ENCODE measurements at places on chromosomes 16 and 17.
A peak's percentile ranks its signal among the peaks of the same experiment; 100 is the strongest.

- DNase-seq: no peak
Observed at GRCh38 chr17:30568117-30568430, 90.9 kb downstream of the GOSR1 start.

DNA sequence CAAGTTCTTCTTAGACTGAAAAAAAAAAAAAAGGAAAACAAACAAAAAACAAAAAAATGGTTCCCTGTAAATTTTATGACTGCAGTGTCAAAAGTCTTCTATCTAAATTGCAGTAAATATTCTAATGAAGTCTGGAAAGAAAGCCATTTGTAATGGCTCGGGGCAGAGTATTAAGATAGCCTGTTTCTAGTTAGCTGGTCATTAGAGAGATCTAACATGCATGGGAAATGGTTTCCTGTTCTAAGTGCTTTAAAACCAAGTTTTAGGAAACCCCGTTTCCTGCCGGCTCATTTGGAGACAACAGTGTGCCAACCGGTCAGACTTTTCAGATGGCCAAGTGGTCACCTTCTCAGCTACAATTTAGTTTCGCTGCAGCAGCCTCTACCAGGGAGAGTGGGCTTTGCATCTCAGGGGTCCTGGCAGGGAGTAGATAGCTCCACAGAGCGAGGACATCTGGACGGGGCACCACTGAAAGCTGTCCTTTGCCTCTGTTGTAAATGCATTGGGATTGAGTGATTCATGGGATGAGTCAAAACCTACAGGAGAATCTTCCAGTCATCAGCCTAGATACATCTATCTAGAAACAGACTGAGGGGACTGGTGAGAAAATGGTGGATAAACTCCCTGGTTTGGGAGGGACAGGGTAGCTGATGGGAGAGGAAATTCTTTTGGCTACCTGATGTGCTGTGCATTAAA, 473.2 kb upstream of the SALL1 start:
- no peak for DNase-seq

GRCh38 chr16:50067290-50067853, 1.6 kb downstream of the HEATR3 start:
- peak; percentile 46 for DNase-seq

DNA sequence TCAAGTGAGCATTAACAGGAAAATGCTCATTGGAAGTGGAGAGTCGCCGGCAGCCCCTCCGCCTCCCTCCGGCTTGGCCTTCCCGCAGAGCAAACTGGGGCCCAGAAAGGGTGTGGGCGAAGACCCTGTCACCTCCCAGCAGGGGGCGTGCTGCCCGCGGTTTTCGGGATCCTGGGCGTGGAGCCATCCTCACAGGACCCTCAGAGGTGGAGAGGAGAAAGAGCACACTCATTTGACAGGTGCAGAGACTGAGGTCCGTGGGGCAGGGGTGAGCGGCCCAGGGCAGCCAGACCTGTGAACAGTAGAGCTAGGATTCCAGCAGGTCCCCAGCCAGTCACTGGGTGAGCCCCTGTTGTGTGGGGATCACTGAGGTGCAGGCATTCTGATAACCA, 1002.9 kb downstream of the KCNJ18 start:
- no peak for DNase-seq

DNA sequence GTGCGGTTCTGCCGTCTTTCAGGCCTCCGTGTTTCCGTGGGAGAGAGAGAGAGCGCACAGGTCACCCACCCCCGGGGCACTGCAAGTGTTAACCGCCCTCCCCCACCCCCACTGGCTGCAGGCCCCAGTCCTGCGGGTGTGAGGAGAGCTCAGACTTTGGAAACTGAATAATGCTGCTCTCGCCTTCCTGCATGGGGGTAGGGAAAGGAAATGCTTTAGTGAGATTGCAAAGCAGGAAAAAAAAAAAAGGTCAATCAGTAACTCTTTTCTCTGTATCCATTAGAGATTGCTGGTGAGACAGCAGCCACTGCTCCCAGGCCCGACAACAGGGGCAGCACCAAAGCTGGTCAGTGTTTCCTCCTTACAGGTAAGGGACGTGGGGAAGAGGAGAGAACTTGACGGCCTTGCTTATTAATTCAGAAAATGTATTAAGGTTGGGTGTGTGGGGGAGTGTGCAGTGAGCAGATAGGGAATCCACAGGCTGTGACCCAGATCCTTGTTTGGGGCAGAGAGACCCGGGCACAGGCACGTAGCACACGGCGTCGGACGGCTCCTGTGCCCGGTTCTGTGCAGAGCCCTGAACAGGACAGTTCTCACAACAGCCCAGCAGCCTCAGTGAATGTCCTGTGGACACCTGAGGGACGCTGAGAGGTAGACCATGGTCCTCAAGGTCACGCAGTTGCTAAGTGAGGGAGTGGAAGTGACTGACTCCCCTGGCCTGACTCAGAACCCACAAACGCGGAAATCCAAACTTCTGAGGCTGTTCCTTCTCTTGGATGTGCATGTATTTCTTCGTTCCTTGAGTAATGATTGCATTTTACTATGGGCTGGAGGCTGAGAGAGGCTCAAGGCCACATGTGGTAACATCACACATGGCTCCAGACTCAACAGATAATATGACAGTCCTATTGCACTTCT, 156.5 kb downstream of the FOXL1 start:
- no peak for DNase-seq

GRCh38 chr17:39599665-39600231, 8.0 kb downstream of the NEUROD2 start:
- DNase-seq: no peak

GRCh38 chr16:27514806-27515205, 34.9 kb downstream of the GTF3C1 start:
- no peak for DNase-seq

DNA sequence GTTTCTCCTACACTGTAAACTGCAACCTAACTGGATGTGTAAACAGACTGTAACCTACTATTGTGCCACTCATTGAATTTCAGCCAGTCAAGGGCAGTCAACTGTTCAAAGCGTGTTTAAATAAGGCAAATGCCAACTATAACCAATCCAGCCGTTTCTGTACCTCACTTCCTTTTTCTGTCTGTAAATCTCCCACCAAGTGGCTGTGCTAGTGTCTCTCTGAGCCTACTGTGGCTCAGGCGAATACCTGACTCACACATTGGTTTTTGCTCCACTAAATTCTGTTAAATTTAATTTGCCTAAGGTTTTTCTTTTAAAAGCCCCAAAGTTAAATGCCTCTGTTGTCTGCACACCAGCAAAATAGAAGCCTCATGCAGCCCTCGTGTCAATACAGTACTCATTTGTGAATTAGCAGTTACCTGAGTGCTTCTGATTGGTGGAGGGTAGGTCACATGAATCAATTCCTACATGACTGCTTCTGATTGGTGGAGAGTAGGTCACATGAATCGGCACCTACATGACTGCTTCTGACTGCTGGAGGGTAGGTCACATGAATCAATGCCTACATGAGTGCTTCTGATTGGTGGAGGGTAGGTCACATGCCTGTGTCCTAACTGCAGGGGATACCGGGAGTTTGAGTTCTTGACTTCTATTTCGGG, 31.1 kb upstream of the CCR7 start:
- DNase-seq: no peak

GRCh38 chr16:81624760-81625543, 154.1 kb upstream of the PLCG2 start:
- no peak for DNase-seq

GRCh38 chr16:12142157-12142556, 165.6 kb downstream of the SNX29 start:
- no peak for DNase-seq

DNA sequence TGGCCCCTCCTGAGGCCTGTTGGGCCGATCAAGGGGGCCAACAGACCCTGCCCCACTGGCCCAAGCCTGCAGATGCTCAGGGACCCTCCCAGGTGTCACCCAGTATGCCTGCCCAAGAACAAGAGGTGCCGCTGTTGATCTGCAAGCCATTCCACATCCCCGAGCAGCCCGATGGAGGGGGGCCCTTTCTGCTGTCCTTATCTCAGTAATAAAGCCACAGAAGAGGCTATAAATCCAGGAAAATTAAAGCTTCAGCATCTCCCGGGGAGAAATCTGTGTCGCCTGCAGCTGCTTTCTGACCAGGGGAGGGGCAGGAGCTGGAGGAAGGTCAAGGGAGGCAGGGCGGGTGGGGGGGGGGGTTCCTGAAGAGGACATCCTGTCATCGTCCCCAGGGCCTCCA, 11.7 kb upstream of the CACNA1H start:
- no peak for DNase-seq

- DNase-seq: no peak
Observed at GRCh38 chr16:85211271-85211801, 99.1 kb upstream of the CIBAR2 start.

DNA sequence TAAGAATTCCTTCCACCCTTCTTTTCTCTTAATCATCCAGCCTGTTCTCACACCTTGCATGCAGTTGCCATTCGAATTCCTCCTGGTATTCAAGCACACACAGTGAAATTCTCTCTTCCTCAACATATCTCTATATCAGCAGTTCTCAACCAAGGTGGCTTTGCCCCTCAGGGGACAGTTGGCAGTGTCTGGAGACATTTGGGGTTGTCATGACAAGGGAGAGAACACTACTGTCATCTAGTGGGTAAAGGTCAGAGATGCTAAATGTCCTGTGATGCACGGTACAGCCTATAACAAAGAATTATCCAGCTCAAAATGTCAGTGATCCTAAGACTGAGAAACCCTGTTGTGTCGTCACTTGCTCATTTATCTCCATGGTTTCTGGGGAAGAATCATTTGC, 94.8 kb upstream of the CPHXL start:
- DNase-seq: no peak

DNA sequence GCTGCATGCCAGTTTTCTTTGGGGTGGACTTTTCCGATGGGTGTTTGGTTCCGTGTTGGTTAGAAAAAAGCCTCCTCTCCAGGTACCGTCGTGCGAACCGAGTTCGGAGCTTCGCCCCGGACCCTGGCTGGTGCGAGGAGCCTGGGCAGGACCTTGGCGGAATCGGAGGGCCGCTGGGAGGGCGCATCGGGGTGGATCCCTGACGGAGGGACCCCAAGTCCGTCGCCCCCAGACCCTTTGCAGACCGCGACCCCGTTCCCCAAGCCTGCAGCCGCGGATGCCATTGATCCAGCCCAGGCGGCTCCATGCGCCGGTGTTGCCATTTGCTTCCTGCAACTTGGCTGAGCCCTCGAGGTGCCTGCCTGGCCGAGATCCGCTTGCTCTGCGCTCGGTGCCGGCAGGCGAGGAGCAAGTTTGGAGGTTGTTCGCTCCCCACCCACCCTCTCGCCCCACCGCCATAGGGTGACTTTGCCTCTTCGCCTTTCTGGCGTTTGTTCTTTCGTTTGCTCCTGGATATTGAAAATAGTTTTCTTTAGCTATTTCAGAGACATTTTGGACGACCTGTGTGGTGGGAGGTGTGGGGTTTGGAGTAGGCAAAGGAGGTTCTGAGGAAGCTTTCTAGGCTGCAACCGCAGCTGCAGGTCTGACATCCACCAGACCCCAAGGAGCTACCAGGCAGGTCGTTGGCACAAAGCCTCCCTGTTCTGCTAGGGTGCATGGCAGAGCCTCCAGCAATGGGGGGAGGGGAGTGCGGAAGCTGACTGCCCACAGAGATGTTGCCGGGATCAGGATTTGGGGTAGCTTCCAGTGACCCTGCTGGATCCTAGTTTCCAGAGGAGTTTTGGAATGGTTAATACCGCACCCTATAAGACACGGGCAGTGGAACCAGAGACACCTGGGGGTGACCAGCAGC, 58.2 kb downstream of the RAP1GAP2 start:
- no peak for DNase-seq

GRCh38 chr17:75267153-75267410, 3.9 kb downstream of the MIF4GD start:
- no peak for DNase-seq

- DNase-seq: no peak
Observed at GRCh38 chr17:53061446-53061845, 761.3 kb upstream of the KIF2B start.

- no peak for DNase-seq
Observed at GRCh38 chr17:29043539-29044145, 701 bp downstream of the PIPOX start.

- no peak for DNase-seq
Observed at GRCh38 chr16:78869492-78869891, 731.0 kb downstream of the MAF start.

- DNase-seq: peak; percentile 95
Observed at GRCh38 chr17:31596382-31597323, 205.2 kb downstream of the RAB11FIP4 start.

DNA sequence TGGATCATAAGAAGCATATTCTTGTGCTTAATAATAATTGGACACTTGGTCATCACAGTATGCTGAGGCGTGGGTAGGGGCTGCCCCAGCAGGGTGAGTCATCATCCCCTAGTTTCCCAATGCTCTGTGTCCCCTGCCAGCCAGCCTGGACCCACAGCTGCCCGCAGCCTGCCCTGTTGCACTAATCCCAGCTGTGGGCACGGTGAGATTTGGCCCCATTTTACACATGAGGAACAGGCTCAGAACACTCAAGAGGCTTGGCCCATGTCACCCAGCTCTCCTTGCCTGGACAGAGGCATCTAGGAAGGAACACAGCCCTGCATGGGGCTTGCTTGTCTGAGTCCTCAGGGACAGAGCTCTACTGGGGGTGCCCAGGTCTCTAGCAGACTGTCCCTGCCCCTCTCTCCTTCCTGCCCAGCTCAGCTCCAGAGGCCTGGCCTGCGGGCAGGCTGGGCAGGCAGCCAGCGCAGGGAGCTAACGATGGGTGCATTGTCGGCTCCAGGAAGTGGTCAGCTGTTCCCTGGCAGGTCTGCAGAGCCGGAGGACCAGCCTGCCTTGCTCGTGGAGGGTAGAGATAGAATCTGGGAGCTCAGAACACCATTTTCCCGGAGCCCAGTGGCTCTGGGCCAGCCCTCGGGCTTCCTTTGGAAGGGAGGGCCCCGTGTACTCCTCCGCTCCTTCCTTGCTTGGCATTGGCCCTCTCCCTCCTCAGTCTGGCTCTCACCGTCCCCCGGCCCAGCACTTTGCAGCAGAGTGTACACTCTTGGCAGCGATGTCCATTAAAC, 189.4 kb downstream of the RAB11FIP4 start:
- no peak for DNase-seq

DNA sequence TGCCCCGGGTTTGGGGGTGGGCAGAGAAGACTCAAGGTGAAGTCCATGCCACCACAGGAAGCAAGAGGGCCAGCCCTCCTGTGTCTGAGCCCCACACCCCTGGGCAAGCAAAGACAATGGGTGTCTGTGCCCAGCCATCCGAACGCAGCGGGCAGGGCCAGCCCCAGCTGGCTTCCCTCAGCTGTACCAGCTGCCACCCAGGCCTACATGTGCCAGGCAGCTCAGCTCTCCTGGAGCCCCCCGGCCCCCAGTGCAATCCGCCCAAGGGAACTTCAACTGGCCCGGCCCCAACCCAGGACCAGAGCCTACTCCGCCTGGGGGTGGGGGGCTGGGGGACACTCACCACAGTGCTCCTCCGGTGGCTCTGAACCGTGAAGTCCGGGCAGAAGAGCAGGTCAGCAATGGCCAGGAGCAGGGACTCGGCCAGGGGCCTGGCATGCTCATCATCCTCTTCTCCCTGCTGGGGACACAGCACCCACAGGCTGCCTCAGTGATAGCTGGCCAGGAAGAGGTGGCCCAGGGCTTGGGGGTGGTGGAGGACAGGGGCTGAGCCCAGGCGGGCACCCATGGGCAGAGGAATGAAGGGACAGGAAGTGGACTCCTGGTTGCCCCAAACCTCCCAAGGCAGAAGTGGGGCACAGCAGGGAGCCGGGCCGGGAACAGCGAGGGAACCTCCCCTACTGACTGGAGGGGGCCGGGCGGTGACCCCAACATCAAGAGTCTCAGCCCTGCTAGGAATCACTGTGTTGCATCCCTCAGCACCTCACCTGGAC, 9.8 kb downstream of the HID1 start:
- no peak for DNase-seq

GRCh38 chr17:76540381-76541300, 797 bp downstream of the PRCD start:
- DNase-seq: peak; percentile 71

Measured in AG09309 (cell line).